Right lobe of liver (tissue), 6 donors: ENCODE measurements at places on chromosomes 5 and 9.

DNA sequence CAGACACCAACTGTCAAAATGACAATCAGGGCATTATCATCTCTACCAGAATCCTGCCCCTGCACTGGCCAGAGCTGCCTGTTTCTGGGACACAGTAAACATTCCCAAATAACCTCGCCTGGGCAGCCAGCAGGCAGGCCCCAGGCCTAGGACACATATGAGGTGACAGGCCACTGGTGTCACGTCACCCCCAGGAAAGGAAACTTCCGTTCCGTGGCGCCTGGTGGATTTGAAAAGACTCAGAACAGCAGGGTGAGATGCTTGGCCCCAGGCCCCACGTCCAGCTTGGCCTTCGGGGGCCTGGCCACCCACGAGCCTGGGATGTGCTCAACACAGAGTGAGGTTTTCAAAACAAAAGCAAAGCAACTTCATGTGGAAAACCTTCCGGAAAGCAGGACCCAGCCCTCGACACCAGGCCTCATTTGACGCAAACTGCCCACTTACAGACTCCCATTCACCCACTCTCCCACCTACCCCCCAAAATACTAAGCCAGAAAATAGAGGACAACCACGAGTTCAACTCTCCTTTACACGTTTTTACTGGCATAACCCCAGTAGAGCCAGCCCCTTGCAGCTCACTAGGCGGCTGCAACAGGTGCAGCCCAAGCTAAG is 1.2 kb downstream of the SEMA4D start:
- no peak for DNase-seq

DNA sequence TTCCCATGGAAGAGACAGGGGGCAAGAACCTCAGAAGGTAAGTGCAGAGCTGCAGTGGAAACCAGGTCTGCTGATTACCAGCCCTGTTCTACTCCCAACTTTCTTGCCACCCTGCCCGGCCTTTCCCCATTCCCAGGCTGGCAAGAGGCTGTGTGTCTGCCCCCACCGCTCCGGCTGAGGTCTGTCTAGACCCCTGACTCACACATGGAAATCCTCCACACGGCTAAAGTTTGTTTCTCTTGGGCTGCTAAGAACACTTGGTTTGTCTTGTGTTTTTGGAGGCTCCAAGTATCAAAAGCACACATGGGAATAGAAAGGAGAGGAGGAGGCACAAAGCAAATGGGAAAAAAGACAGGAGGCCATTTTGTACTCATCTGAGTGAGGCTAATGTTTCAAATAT is 168.3 kb downstream of the GABBR2 start:
- DNase-seq, result no peak

- DNase-seq, result no peak
These were observed 186.2 kb downstream of the CACNA1B start for GRCh38 chr9:138063785-138064184.

DNA sequence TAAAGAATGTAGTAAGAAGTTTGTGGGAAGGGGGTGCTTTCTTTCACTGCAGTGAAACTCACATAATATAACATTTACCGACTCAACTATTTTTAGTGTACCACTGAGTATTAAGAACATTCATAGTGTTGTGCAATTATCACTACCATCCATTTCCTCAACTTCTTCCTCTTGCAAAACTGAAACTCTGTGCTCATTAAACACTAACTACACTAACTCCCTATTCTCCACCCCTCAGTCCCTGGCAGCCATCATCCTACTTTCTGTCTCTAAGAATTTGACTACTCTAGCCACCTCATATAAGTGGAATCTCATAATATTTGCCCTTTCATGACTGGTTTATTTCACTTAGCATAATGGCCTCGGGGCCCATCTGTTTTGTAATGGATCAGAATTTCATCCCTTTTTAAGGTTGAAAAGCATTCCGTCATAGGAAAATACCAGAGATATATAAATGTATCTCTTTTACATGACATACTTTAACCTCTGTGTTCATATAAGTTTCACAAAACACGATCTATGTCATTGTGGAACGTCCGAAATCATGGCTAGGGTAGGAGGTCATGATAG is 56.3 kb upstream of the DIRAS2 start:
- DNase-seq, result no peak

DNA sequence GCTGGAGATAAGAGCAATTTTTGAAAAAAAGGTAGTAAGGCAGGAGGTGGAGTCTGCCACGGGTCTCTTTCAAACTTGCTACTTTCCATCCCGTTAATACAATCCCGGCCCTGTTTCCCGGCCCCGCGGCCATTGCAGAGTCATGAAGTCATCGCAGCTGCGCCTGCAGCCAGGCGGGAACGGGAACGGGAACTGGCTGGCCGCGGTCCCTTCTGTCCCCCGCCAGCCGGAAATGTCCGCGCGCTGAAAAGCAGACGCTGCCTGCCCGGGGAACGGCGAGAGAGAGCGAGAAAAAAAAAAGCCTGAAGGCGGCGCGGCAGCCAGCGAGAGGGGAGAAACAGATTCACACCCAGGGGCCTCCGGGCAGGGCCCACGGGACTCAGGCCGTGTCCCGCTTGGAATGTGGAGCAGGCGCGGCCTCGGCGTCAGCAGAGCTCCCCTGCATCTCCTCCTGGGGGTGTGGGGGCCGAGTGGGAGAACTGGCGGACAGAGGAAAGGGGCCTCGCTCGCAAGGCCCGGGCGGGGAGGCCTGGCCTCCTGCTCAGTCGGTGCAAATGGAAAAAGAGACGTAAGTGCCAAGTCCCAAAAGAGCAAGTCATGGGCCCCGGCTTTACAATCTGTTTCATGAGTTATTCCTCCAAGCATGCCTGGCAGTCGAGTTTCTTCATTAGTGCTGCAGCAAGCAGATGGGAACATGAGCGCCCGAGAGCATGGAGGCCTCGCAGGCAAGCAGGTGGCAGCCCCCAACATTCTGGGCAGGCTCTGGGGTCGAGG is 201.2 kb upstream of the GAS1 start:
- peak; percentile 70 for DNase-seq
